ENCODE measurements at places on chromosomes 12 and 14.
A peak's percentile ranks its signal among the peaks of the same experiment; 100 is the strongest.

DNA sequence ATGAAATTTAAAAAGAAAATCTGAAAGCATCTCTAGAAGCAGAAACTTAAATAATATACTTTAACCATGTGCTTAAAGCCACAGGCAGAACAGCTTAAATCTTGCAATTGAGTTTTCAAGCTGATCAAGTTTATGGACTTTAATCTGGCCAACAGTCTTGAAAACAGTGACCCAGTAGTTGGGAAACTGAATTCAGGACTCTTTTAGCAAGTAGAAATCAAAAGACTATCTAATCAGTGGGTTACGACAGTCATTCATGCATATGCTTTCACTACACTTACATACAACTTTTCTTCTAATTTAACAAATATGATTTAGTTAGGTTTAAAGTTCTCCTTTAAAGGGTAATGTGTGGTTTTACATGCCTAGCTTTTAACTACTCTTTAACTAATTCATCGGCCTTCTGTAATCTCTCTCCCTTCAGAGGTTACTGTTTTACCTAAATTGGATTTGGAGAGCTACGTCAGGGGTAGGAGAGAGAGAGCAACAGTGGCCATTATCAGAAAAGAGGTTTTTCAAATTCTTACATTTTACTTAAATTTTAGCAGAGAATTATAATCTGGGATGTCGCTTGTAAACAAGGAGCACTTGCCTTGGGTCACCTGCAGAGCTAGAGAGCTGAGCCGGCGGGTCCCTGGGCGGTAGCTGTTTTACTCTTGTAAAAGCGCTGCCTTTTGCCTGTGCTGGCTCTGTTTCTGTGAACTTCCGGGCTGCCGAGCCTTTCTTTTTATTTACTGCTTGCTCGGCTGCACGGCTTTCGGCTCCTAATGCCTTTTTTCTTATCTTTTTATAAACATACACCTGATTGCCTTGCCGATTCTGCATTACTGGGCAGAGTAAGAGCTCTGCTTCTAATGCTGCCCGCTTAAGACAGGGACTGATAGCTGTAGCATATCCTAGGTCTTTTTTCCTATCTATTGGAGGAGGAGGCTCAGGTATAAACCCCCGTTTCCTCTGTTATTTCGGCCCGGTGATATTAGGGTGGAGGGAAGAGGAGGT, 17.4 kb upstream of the LYZ start:
- peak; percentile 23 for DNase-seq

- DNase-seq, result no peak
Observed at GRCh38 chr12:97573901-97574300, 111.3 kb downstream of the RMST start.

DNA sequence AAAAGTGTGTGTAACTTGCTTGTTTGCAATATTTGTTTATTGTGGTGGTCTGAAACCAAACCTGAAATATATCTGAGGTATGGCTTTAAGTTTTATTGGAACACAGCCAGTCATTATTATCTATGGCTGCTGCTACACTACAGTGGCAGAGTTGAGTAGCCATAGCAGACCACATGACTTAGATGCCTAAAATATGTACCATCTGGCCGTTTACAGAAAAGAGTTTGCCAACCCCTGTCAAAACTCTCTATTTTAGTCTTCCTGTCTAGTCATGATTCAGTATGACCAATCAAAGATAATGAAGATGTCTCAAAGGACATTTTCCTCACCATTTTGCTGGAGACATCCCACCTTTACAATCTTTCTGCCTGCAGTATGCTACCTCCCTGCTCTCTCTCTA, 242.3 kb downstream of the ANO6 start:
- no peak for DNase-seq

DNA sequence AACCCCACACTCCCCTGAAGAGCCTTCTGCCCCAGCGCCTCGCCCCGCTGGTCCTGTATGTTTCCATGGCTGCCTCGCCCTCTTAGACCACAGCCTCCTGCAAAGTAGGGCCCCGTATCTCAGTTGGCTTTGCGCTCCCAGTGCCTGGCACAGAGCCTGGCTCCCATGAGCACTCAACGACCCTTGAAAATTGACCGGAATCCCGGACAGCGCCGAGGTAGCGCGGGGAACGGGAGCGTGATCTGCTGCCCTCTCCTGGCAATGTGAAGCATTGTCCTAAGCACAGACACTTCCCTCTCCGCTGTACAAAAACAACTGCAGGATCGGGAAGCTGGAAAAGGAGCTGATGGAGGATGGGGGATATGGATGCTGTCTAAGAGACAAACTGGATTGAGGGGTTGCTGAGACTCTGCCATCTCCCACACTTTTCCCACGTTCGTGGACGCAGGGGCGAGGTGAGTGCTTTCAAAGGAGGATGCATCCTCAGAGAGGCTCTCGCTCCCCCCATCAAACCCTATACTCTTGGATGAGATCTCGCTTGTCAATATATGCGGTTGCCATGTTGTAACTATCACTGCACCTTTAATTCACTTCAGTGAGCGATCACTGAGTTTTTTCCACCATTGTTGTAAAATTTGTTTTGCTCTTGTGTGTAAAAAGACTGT, 10.7 kb upstream of the FKBP4 start:
- DNase-seq, result peak; percentile 76

GRCh38 chr12:54526812-54527630, 22.4 kb upstream of the PDE1B start:
- DNase-seq, result peak; percentile 19

GRCh38 chr12:102107970-102108369, 11.9 kb downstream of the NUP37 start:
- DNase-seq, result no peak

DNA sequence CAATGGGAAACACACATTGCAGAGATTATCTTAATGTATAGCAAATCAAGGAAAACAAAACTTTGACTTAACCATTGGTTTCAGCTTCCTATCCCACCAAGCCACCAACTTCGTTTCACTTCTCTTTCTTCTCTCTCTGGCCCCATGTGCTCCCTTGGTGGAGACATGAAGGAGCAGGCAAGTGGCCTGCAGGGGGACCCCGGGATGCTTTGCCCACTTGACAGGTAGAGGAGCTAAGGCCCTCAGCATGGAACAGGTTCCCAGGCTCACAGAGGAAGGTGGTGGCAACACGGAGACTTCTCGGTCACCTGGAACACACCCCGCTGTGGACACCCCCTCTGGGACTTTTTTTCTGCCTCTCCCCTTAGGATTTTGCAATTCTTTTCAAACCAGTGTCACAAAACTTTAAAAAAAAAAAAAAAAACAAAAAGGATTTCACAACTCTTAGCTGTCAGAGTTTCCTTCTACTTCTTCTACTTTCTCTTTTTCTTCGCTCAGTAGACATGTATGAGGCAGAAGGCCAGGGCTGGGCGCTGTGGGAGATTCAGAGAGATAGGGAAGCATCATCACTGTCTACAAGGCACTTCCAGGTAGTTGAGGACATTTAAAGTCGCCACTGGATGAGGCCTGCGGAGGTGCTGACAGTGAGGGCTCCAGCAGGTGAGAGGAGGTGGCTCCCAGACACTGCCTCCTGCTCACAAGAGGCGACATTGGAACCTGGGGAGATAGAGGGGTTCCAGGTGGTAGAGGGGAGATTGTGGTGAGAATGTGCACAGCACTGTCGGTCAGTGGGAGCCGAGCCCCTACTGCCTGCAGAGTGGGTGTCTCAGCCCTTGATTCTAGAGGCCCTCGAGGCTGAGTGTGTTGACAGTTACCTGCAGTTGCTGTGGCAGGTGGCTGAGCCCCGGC, 119.6 kb downstream of the GCH1 start:
- no peak for DNase-seq

DNA sequence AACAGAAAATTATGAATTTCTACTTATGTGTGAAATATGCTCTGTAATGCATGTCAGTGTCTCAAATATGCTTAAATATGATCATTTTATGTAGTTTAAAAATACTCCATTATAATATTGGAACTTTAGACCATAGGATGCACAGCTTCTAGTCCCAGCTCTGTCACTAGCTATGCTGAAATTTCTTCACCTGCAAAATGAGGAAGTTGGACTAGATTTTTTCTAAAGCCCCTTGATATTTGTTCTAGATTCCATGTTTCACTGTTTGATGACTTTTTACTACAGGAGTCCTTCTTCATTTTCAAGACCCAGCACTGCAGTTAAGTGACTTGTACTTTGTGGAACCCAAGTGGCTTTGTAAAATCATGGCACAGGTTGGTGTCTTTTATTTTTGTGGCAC, 90.1 kb downstream of the LRRK2 start:
- no peak for DNase-seq

DNA sequence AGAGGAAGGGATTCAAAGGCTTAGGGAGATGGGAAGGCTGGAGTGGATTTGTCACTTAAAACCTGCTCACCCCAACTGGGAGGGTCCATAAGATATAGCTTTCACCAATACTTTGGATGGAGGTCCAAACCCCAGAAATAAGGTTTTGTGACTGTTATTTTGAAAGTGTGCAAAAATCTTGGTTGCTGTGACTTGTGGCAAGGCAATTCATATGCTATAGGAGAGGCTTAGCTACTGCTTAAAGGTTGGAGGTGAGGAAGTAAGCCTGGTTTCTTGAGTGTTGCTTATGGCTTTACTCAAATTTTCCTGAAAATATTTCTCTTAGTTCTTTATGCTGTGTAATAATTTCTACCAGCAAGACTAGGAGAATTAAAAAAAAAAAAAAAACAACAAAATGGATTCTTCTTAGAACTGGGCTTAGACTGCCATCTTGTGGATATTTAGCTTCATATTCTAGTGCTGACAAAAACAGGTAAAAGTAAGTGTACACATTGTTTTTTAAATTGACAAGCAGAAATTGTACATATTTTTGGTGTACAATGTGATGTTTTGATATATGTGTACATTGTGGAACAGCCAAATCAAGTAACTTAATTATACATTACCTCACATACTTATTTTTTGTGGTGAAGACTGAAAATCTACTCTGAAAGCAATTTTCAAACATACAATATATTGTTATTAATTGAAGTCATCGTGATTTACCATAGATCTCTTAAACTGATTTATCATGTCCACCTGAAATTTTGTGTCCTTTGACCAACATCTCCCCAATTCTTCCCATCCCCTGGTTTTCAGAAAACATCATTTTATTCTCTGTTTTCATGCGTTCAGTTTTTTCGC, 23.0 kb downstream of the PDE6H start:
- peak; percentile 46 for DNase-seq
